ENCODE measurements at places on chromosomes 12 and 14. TPM values are rescaled to one million over a fixed set of nuclear protein-coding genes. Genes with fewer than 3 reads are reported as not detected.
A peak's percentile ranks its signal among the peaks of the same experiment; 100 is the strongest.

DNA sequence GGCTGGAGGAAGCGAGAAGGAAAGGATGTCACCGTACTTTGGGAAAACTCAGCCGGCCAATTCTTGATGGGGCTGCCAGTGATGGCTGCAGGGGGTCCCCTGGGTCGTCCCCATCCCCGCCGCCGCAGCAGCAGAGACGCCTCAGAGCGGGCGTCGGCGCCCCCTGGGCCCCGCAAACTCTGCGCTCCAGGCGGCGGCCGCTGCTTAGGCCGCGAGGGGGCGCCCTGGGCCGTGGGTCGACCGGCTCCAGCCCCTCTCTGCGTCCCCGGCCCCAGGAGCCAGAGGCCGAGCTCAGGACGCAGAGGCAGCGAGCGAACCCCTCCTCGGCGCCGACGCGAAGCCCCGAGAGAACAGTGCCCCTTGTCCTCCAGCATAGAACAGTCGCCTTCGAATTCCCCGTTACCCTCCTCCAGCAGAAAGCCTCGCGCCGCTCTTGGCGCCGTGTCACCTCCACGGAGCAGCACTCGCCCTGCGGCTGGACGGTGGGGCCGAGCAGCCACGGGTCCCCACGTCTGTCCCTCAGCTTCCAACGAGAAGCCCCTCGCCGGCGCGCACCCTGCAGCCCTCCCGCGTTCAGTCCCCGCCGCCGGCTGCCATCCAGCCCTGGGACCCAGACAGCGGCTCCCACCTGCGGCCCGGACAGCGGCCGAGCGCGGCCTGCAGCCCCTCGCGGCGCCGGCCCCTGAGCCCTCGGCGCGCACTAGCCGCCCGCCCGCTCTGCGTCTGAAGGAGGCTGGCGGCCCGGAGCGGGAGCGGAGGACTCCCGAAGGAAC is 106.6 kb downstream of the PRICKLE1 start:
- H3K4me1 ChIP-seq, result peaks cover 10% of the 10 kb centered on the region
- peak; percentile 80 for DNase-seq
- H3K36me3 ChIP-seq, result no peaks in the 10 kb centered on the region
- no peaks in the 10 kb centered on the region for H3K27me3 ChIP-seq
- H3K27ac ChIP-seq, result peak overlapping the region; percentile 97
- H3K4me3 ChIP-seq, result peak overlapping the region; percentile 83

- H3K4me3 ChIP-seq, result peak within 1 kb of the TSS; percentile 51
- H3K36me3 ChIP-seq, result no peaks in the 10 kb centered on the region
- no peaks in the 10 kb centered on the region for H3K27me3 ChIP-seq
- peak; percentile 58 for DNase-seq
- H3K27ac ChIP-seq, result peak within 1 kb of the TSS; percentile 17
- peaks cover 3% of the 10 kb centered on the region for H3K4me1 ChIP-seq
Observed at GRCh38 chr14:74922752-74923401, at the start of gene RPS6KL1. RPS6KL1 (minus strand) TSS chr14:74923260; CDS start chr14:74921541, 1,719 bp downstream.

DNA sequence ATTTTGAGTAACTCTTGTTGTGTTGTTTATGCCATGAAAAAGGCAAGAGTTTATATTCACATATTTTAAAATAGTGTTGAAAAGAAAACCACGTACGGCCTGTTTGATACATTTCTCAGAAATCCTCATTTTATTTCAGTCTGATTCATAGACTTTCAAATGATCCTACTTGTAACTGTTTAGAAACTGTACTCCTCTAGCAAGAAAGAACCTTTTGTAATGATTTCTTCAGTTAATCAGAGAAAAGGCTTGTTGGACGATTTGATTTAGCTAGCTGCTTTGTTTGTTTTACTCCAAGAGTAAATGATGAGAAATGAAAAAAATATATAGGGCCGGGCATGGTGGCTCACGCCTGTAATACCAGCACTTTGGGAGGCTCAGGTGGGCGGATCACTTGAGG is 17.2 kb downstream of the FBXO34 start:
- peaks cover 6% of the 10 kb centered on the region for H3K4me1 ChIP-seq
- no peaks in the 10 kb centered on the region for H3K36me3 ChIP-seq
- H3K4me3 ChIP-seq, result no peak overlapping the region
- no peak for DNase-seq

- H3K4me1 ChIP-seq, result no peaks in the 10 kb centered on the region
- H3K4me3 ChIP-seq, result no peak overlapping the region
Observed at GRCh38 chr14:91374879-91375702, 42.5 kb downstream of the CCDC88C start.

- no peak overlapping the region for H3K27ac ChIP-seq
- no peak for DNase-seq
- H3K4me1 ChIP-seq, result no peaks in the 10 kb centered on the region
- no peaks in the 10 kb centered on the region for H3K36me3 ChIP-seq
Observed at GRCh38 chr14:21313512-21313911, 33.6 kb downstream of the RPGRIP1 start.

GRCh38 chr14:30443368-30444007 is 115.5 kb upstream of the G2E3 start:
- no peak overlapping the region for H3K27ac ChIP-seq
- H3K4me3 ChIP-seq, result no peak overlapping the region
- no peaks in the 10 kb centered on the region for H3K27me3 ChIP-seq
- no peak for DNase-seq
- H3K4me1 ChIP-seq, result no peaks in the 10 kb centered on the region

DNA sequence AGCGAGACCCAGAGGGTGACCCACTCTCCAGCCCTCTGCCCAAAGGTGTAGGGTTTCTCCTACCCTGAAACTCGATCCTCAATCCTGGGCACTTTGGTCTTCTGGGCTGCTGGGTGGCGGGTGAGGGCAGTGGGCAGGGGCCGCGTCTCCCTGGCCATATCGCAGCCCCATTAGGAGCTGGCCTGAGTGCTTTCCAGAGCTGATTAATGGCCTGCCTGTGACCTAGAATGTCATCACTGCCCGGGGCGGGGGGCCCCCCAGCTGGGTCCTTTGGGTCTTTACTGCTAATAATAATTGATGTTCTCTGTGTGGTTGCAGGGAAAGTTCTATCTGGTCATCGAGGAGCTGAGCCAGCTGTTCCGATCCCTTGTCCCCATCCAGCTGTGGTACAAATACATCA is 47.8 kb downstream of the HRK start:
- no peaks in the 10 kb centered on the region for H3K36me3 ChIP-seq
- H3K27ac ChIP-seq, result no peak overlapping the region
- H3K27me3 ChIP-seq, result no peaks in the 10 kb centered on the region
- no peaks in the 10 kb centered on the region for H3K4me1 ChIP-seq
- no peak overlapping the region for H3K4me3 ChIP-seq
- no peak for DNase-seq

DNA sequence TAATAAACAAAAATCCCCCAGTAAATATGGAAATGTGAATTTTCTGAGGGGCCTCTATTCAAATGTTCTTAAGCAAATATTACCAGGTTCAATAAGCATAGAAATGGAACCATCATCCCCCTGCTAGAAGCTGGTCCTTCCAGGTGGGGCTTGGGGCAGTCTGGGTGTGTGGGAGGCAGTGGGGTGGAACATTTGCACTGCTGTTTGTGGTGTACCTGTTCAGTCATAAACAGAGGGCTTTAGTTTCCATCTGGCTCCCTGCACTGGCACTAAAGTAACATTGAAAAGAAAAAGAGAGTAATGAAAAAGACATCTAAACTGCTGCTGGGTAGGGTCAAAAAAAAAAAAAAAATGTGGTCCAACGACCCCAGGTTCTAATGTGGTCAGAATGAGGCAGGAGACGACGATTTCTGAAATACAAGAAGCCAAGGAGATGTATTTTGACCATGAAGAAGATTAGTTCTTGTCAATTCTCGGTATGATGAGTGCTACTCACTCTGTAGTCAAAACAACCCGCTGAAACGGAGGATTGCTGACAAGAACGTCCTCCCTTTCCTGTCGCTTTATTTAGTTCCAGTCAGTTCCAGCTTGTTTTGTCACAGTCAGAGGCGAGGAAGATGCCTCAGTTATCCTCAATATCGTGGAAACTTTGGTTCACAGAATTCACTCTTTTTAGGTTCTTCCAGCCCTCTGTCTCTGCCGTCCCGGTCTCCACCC is 44.2 kb upstream of the MANSC4 start:
- DNase-seq, result no peak
- H3K36me3 ChIP-seq, result no peaks in the 10 kb centered on the region
- H3K4me1 ChIP-seq, result no peaks in the 10 kb centered on the region
- H3K4me3 ChIP-seq, result no peak overlapping the region
- no peaks in the 10 kb centered on the region for H3K27me3 ChIP-seq

DNA sequence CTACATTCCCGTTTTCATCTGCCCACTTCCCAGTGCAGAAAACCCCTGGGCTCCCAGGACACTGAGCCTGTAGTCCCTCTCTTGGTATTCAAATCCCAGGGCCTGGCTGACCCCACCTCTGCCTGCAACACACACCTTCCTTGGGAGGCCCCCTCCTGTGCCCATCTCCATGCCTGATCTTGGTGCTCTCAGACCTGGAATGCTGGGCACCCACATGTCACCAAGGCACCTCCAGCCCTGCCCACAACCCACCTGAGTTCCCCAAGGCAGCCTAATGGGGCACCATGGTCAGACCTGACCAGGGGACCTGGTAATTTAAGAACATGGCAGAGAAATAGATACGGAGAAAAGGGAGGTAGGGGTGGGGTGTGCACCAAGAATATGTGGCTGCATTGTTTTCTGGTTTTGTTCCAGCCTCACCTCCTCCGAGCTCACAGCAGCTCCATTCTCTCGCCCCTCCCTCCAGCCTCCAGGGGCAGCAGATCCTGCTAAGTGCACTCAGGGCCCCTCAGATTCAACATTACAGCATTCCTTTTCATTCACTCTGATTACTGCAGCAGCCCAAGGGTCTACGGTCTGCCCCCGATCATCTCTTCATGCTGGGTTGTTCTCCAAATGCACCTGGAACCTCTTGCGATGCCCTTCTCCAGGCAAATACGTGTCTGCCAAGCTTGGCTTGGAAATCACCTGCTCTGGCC is 9.2 kb upstream of the HSP90AA1 start:
- no peak overlapping the region for H3K27ac ChIP-seq
- DNase-seq, result no peak
- no peaks in the 10 kb centered on the region for H3K36me3 ChIP-seq
- no peaks in the 10 kb centered on the region for H3K27me3 ChIP-seq
- no peaks in the 10 kb centered on the region for H3K4me1 ChIP-seq

PTPN6 gene
- 10.6 TPM for total RNA-seq

ERP27 gene
- 0.35 TPM for total RNA-seq

SSPN gene
- 68.0 TPM for total RNA-seq

KLRC2 gene
- 2.6 TPM for total RNA-seq

WBP11 gene
- 50.5 TPM for total RNA-seq

ABCB9 gene
- total RNA-seq, result 5.5 TPM
